ENCODE measurements at places on chromosomes 5 and 9. TPM values are rescaled to one million over a fixed set of nuclear protein-coding genes. Genes with fewer than 3 reads are reported as not detected.

GRCh38 chr5:143440448-143441115 is 37.1 kb upstream of the NR3C1 start:
- H3K27ac ChIP-seq = no peak overlapping the region
- peaks cover 24% of the 10 kb centered on the region for H3K4me1 ChIP-seq
- H3K27me3 ChIP-seq = no peaks in the 10 kb centered on the region
- no peak for DNase-seq

DNA sequence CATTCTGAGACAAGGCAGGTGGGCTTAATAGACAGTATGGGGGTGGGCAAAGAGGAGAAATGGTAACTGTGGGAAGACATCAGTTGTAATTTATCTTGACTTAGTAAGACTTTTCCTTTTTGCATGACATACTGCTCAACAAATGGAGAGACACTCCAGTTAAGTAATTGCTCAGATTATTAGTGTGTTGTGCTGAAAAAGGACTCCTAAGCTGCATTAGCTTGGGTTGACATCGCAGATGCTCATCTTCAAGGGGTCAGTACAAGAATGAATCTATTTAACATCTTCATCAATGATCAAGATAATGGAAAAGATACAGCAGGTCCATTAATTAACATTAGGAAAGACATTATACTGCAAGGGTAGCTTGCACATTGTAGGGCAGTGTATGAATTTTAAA is 181.1 kb upstream of the ELAVL2 start:
- peaks cover 19% of the 10 kb centered on the region for H3K4me1 ChIP-seq
- H3K27ac ChIP-seq = no peak overlapping the region
- no peaks in the 10 kb centered on the region for H3K36me3 ChIP-seq
- H3K4me3 ChIP-seq = no peak overlapping the region

DNA sequence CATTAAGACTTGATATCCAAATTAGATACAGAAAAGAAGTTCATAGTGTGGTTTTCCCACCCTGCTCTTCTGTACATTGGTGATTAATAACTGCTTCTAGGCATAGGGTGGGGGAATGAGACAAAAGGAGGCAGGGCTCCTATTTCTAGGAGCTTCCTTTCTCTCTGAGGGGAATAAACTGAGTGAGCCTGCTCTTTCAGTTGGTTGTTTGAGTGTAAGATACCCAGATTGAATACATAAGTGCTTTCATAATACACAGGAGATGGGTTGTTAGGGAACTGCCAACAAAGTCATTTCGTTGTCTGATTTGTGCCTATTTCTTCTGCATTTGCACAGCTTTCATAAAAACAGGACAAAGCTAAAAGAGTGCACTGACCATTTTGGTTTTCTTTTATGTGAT is 48.9 kb upstream of the TTC23L start:
- no peak overlapping the region for H3K27ac ChIP-seq
- no peaks in the 10 kb centered on the region for H3K27me3 ChIP-seq
- no peaks in the 10 kb centered on the region for H3K4me1 ChIP-seq

DNA sequence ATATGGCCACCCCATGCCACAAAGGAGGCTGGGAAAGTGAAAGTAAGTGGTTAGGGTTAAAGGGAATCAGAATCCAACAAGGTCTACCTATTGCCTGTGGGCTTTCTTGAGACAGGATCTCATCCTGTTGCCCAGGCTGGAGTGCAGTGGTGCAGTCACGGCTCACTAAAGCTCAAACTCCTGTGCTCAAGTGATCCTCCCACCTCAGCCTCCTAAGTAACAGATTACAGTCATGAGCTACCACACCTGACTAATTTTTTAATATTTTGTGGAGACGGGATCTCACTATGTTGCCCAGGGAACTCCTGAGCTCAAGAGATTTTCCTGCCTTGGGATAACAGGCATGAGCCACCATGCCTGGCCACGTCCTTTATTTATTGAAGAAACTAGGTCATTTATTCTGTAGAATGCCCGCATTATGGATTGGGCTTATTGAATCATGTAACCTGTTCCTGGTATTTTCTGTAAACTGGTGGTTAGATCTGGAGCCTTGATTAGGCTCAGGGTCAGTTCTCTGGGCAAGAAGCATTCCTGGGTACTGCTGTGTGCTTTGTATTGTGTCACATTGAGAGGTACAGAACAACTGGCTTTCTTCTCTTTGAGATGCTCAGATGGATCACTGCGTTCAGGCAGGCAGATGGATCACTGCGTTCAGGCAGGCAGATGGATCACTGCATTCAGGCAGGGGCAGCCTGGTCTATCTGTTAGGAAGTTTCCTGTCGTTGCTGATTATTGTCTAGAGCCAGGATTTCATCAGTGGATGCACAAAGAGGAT is 41.6 kb downstream of the ERGIC1 start:
- peaks cover 22% of the 10 kb centered on the region for H3K4me1 ChIP-seq
- DNase-seq = no peak
- no peaks in the 10 kb centered on the region for H3K36me3 ChIP-seq
- no peak overlapping the region for H3K27ac ChIP-seq
- H3K4me3 ChIP-seq = no peak overlapping the region
- no peaks in the 10 kb centered on the region for H3K27me3 ChIP-seq

DNA sequence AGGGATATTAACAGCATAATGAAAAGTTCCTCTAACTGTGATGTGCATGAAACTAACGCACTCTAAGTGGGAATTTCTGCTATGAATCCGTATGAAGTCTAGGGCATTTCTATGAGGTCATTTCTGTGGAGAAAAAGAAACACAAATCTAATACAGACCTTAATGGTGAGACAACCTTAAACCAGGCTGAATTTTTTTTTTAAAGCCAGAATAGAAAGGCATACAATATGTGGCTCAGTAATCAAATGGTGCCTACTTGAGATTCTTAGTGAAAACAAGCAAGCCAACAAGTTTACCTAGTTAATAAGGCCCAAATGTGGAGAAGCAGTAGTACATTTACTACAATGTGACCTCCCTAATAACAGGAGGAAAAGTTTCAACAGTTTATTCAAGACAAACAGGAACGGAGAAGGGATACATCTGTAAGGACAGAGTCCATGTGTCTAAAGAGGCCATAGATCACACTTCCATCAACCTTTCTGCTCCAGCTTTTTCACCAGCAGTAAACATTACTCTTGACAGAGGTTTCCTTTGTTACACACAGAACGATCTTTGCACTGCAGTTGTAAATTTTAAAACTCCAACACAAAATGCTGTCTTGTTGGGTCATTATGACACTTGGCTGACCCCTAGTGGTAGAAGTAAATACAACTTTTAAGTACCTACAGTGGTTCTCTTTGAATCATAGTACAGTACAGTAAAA is 26.2 kb downstream of the CARNMT1 start:
- peak; percentile 82 for DNase-seq
- no peaks in the 10 kb centered on the region for H3K4me1 ChIP-seq
- no peak overlapping the region for H3K27ac ChIP-seq
- no peaks in the 10 kb centered on the region for H3K27me3 ChIP-seq
- H3K4me3 ChIP-seq = no peak overlapping the region

DNA sequence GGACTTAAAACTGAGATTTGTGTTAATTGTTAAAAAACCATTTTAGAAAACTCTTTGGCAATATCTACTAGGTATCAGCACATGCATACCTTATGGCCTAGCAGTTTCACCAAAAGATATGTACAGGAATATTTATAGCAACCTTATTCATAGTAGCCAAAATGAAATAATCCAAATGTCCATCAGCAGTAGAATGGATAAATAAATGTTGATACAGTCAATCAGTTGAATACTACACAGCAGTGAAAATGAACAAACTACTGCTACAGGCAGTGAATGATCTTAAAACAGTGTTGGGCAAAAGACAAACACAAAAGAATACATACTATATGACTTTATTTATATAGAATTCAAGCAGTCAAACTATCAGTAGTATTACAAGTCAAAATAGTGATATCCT is 16.4 kb downstream of the RFESD start:
- no peak for DNase-seq
- peaks cover 8% of the 10 kb centered on the region for H3K4me1 ChIP-seq
- H3K27me3 ChIP-seq = no peaks in the 10 kb centered on the region
- no peaks in the 10 kb centered on the region for H3K36me3 ChIP-seq
- no peak overlapping the region for H3K4me3 ChIP-seq
- H3K27ac ChIP-seq = no peak overlapping the region

- peaks cover 13% of the 10 kb centered on the region for H3K4me1 ChIP-seq
- no peak overlapping the region for H3K27ac ChIP-seq
- no peaks in the 10 kb centered on the region for H3K36me3 ChIP-seq
Measured at GRCh38 chr9:18800579-18800978, 232.4 kb downstream of the SAXO1 start.

PCDHGC5 gene
- total RNA-seq = 1.3 TPM

BAAT gene
- 0.09 TPM for total RNA-seq

DNA sequence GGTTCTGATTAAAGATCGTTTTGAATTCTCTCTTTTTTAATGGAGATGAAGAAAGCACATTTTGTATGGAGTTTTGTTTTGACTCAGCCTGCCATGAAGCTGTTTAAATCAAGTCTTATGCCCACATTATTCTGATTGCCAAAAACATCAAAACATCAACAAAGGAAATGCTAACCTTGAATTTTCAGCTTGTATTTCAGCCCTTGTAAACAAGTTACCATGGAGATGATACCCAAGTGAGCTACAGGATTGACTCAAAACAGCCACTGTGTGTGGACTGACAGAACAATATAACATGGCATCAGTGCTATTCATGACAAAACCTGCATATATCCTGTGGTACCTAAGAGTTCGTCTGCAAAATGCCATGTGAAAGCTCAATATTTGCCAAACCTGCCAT is 1581.0 kb downstream of the MAT2B start:
- no peak overlapping the region for H3K27ac ChIP-seq
- no peaks in the 10 kb centered on the region for H3K36me3 ChIP-seq
- DNase-seq = no peak
- no peak overlapping the region for H3K4me3 ChIP-seq
- peaks cover 17% of the 10 kb centered on the region for H3K4me1 ChIP-seq
- H3K27me3 ChIP-seq = no peaks in the 10 kb centered on the region

GRCh38 chr5:66795682-66796081 is 199.5 kb downstream of the MAST4 start:
- no peak overlapping the region for H3K4me3 ChIP-seq
- H3K27me3 ChIP-seq = no peaks in the 10 kb centered on the region
- no peak for DNase-seq
- H3K27ac ChIP-seq = no peak overlapping the region
- H3K4me1 ChIP-seq = no peaks in the 10 kb centered on the region
- H3K36me3 ChIP-seq = no peaks in the 10 kb centered on the region

DNA sequence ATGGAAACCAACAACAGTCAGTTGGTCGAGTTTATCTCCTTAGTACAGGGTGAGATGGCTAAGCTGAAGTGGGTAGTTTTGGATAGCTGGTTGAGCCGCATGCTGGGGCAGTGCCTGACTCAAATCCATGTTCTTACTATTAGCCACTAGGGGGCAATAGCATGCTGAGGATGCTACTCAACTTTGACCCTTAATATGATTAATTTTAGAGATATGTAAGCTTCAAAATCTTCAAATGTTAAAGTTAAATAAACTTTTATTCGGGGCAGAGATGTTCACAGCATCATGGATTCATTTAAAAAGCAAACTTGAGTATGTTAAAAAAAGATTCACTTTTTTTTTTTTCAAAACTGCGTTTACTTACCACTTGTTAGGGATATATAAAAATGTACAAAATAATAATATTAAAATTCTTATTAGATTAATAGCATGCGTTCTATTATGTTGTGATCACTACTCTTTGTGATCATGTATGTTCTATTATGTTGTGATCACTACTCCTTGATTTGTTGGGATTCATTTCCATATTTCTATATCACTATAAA is 57.0 kb downstream of the C9orf153 start:
- DNase-seq = peak; percentile 63
- H3K4me3 ChIP-seq = no peak overlapping the region
- no peaks in the 10 kb centered on the region for H3K27me3 ChIP-seq
- no peak overlapping the region for H3K27ac ChIP-seq
- no peaks in the 10 kb centered on the region for H3K36me3 ChIP-seq
- no peaks in the 10 kb centered on the region for H3K4me1 ChIP-seq

PTAR1 gene
- total RNA-seq = 146 TPM

DNA sequence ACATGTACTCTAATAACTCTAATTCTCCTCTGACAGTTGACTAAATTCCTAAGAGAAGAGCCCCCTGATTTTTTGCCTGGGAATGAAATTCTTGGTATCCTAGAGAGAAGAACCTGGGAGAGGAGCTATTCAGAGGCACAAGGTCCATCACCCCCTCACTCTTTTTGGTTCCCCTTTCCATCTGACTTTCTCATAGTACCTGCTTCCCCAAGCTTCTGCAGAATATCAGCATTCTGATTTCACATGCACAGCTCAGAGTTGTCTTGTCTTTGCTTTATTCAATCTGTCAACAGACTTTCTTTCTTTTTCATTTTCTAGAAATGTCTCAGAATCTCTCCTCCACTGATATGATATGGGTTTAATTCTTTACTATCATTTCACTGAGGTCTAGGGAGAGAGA is 141.5 kb upstream of the FBXL17 start:
- no peaks in the 10 kb centered on the region for H3K4me1 ChIP-seq
- H3K4me3 ChIP-seq = no peak overlapping the region
- H3K27ac ChIP-seq = no peak overlapping the region
- H3K36me3 ChIP-seq = no peaks in the 10 kb centered on the region
- no peak for DNase-seq
- no peaks in the 10 kb centered on the region for H3K27me3 ChIP-seq

ARHGEF39 gene
- 31.9 TPM for total RNA-seq

GRCh38 chr5:72817076-72817481 is 618 bp downstream of the TNPO1 start:
- no peaks in the 10 kb centered on the region for H3K36me3 ChIP-seq
- peaks cover 30% of the 10 kb centered on the region for H3K4me1 ChIP-seq
- H3K4me3 ChIP-seq = peak overlapping the region; percentile 86
- peak overlapping the region; percentile 97 for H3K27ac ChIP-seq
- no peak for DNase-seq

- H3K4me3 ChIP-seq = no peak overlapping the region
- H3K27me3 ChIP-seq = no peaks in the 10 kb centered on the region
- no peaks in the 10 kb centered on the region for H3K4me1 ChIP-seq
Measured at GRCh38 chr5:113909782-113910181, 396.3 kb downstream of the YTHDC2 start.

GRCh38 chr9:14077672-14078071 is 236.3 kb downstream of the NFIB start:
- peaks cover 27% of the 10 kb centered on the region for H3K4me1 ChIP-seq
- no peak overlapping the region for H3K27ac ChIP-seq
- H3K4me3 ChIP-seq = no peak overlapping the region
- no peaks in the 10 kb centered on the region for H3K27me3 ChIP-seq

LCNL1 gene
- not detected for total RNA-seq

DNA sequence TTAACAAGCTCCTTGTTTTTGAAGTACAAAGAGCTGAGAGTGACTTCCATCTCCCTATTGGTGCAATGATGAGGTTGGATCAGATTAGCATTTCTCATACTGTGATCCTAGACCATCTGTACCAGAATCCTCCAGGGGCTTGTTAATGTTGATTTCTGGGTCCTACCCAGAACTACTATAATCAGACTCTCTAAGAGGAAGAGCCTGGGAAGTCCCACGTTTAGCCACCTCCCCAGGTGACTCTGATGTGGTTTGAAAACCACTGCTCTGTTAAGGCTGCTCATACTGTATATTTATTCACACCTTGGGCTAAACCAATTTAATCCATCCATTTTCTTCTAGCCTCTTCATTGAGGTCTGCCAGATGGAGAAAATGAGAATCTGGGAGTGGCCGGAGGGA is 49.6 kb upstream of the SMIM32 start:
- peaks cover 3% of the 10 kb centered on the region for H3K4me1 ChIP-seq
- no peak overlapping the region for H3K4me3 ChIP-seq
- no peak overlapping the region for H3K27ac ChIP-seq
- DNase-seq = no peak

All from neural progenitor cell (in vitro differentiated cells).